NCI-H446 (cell line): ENCODE measurements at places on chromosomes 3 and 15.

GRCh38 chr3:125200731-125201139 lies 11.8 kb downstream of the SLC12A8 start:
- DNase-seq, result no peak

DNA sequence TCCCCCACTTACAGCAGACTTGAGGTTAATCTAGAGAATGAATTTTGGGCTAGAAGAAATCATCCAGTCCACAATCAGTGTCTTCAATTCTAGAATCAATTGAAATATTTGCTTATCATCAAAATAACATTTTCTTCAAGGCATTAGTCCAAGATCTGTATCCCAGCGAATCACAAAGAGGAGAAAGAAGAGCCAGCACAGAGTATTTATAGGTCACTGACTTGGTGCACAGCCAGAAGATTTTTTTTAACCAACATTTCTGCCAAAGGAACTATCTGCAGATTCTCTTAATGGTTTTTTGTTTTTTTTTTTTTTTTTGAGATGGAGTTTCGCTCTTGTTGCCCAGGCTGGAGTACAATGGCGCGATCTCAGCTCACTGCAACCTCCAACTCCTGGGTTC lies 178.2 kb downstream of the TNIK start:
- peak; percentile 85 for DNase-seq

DNA sequence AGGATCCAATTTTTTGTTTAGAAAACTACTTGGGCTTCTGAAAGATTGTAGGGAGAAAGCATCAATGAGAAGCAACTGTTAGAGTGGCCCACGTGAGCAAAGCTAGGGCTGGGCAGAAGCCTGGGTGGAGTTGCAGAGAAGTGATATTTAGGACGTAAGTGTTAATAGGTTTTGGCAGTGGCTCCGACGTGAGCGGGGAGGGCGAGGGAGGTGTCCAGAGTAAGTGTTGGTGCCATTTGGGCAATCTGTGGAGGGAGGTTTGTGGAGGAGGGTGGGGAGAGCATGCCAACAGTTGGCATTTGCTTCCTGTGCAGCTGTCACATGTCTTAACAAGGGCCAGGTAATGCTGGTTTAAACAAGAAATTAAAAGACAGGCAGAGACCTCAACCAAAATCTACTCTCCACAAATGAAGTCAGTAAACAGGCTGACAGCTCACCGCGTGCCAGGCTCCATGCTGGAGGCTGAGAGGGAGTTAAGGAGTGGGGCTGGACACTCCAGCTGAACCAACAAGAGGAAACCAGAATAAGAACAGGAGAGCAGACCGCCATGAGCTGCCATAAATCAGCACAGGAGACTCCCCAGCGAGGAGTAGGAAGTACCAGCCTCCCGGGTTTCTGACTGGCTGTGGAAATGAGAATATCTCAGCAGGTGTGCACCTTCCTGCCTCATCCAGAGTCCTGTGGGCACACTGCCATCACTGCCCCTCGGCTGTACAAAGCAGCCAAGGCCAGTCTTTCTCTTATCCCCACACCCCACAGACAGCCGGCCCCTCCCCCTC lies 232.6 kb downstream of the ABHD5 start:
- DNase-seq, result no peak

GRCh38 chr3:7917443-7918151 lies 584.0 kb upstream of the LMCD1 start:
- DNase-seq, result no peak

- no peak for DNase-seq
Measured at GRCh38 chr3:42980209-42980608, 1.1 kb downstream of the GASK1A start.

- no peak for DNase-seq
Measured at GRCh38 chr3:112056451-112056929, 22.0 kb downstream of the TMPRSS7 start.

GRCh38 chr3:174342941-174343501 lies 516.1 kb upstream of the NAALADL2 start:
- no peak for DNase-seq

GRCh38 chr3:166114448-166114847 lies 277.2 kb upstream of the BCHE start:
- no peak for DNase-seq

DNA sequence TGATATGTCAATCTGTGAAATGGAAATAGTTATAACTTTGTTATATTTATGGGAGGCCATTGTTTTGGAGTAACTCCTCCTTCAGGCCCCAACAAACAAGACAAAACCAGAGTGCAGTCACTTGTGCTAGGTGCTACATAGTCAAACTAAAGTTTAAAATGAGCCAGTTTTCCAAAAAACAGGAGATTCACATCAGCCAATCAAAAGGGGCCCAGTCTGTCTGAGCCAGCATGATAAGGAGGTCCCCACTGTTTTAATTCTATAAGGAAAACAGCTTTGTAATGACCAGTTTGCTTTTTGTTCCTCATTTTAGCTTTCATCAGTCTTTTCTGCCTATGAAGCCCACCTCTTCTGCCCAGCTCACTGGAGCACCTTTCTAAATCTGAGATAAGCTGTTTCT lies 94.7 kb upstream of the SLC7A14 start:
- DNase-seq, result no peak

- DNase-seq, result no peak
Measured at GRCh38 chr15:65399997-65400396, 22.2 kb upstream of the IGDCC3 start.

- DNase-seq, result no peak
Measured at GRCh38 chr3:30751610-30752299, 142.7 kb downstream of the GADL1 start.

- no peak for DNase-seq
Measured at GRCh38 chr15:61158504-61159407, 70.3 kb downstream of the RORA start.

GRCh38 chr3:119500901-119501300 lies 2.6 kb downstream of the TIMMDC1 start:
- no peak for DNase-seq

DNA sequence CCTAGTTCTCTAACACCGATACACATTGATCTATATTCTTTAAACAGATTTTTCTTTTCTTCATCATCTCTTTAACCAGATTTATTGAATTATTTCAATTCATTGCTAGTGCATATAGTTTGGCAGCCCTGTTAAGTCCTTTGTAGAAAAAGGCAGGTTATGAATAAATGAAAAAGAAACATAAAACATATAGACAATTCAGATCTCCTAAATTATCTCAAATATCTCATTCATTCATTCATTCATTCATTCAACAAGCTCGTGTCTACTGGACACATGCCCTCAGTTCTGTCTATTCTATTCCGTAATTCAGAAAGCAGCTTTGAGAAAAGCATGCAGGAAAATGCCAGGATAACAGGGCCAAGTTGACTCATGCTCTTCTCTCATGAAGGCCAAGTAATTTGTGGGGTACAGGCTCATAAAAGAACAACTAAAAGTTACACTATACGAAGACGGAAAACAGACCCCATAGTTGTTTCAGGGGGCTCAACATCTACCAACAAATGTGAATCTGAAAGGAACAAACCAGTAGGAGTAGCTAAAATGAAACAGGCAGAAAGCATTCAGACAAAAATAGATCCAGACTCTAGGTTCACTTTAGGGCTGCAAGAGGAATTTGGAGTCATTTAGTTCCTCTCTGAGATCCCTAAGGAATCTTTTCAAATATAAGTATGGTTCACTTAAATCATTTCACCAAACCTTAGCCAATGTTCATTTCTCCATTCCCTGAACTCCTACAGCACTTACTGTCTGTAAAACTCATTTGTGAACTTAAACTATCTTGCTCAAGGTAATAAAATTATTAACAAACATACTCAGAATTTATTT lies 7.5 kb downstream of the ZNF148 start:
- DNase-seq, result no peak

- DNase-seq, result no peak
Measured at GRCh38 chr3:152058856-152059255, 185.4 kb downstream of the SUCNR1 start.

GRCh38 chr3:14462738-14463137 lies 60.3 kb downstream of the SLC6A6 start:
- DNase-seq, result no peak

DNA sequence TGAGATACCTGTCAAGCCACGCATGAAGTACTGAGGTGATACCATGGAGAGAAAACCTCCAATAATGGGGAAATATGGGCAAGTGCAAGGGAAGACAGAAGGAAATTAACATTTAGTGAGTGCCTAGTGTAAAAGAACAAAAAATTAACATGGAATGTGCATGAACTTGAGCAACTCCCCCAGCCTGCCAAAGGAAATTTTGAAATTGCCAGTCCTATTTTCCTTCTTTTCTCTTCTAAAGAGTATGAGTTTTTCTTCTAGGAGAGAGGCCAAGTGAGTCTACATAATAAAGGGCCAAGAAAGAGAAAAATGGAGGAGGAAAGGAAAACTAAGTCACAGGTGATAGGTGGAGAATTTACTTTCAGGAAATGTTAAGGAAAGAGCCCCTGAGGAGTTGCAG lies 602.4 kb upstream of the MDFIC2 start:
- DNase-seq, result no peak

- DNase-seq, result no peak
Measured at GRCh38 chr15:84976746-84977345, 4.8 kb upstream of the PDE8A start.

DNA sequence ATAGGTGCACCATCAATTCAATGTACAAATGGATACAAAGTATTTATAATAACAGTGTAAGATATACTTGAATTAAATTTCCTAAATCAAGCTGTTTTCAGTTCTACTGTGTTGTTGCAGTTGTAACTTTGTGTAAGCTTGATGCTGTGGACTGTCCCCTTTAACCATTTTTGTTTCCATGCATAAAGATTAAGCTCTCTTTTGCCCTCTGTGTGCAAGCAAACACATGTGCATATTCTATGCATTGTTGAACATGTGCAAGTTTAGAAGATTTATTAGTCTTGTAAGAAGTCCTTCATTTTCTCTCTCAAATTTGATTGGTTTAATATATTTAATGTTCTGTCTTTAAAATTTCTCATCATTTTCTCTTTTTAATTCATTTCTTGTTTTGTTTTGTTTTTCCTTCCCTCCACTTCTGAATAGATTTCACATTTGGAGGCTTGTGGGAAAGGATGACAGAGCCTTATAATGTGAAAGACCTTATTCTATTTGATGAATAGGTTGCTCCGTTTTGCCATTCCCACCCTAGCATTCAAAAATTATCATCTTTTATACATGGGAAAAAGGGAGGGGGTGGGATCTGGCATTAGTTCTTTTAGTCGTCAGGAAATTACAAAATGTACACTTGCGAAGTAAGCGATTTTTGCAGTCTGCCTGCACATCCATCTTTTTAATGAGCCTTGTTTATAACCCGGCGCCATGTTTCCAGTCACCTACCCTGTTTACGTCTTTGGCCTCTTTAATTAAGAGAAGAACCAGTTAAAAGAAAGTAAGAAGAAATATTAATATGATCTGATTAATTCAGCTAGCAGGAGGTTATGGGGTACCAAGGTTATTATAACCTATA lies 961.5 kb upstream of the NR2F2 start:
- no peak for DNase-seq

GRCh38 chr3:69712933-69713332 lies 26.3 kb upstream of the MITF start:
- DNase-seq, result no peak

DNA sequence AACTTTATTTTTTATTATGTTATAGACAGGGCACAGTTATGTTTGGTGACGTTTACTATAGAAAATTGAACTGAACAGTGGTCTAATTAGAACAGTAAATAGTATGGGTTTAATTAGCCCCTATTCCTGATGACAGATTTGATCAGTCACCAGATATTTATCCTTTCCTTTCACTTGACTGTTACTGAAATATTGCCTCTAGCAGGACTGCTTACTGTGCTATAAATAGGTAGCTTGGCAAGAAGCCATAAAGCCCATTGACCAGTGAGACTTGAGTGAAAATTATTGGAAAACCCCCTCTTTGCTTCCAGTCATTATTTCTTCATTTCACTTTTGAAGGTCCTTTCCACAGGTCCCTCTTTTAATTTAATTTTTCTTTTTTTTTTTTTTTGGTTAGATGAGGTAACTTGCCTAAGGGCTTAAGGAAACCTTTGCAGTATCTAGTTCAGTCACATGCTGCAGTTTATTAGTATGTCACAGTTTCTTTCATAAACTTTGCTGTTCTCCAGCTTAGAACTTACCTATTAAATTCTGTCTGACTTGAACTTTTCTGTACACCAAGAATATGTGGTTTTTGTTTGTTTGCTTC lies 115.6 kb downstream of the ADAMTSL3 start:
- DNase-seq, result no peak

DNA sequence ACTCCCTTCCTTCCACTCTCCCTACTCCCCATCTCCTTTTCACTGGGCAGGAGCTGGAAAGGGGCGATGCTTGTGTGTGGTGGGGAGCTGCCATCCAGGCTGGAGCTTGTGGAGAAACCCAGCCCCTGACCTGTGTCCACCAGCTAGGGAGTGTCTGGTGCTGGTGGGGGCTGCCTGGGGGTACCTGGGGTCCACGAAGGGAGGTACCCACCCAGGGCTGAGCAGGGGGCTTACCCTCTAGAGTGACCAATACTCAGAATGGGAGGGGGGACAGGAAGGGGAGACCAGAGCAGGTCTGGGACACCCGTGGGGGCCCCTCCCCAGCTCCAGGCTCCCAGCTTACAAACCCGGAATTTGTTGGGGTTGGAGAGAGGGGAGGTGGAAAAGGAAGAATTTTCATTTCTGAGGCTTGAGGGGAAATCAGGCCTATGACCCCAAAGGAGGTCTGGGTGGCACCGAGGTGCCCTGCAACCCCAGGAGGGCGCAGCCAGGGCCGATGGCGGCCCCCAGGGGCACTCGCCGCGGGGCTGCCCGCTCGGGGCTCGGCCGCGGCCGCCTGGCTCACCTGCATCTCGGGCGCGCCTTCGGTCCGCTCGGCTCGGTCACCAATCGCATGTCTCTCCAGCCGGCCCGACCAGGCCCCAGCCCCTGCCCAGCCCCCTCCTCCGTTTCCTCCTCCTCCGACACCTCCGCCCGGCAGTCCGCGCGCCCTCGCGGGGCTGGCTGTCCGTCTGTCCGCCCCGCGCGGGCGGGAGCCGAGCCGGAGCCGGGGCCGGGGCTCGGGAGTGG lies 773 bp downstream of the LINGO1 start:
- DNase-seq, result no peak

DNA sequence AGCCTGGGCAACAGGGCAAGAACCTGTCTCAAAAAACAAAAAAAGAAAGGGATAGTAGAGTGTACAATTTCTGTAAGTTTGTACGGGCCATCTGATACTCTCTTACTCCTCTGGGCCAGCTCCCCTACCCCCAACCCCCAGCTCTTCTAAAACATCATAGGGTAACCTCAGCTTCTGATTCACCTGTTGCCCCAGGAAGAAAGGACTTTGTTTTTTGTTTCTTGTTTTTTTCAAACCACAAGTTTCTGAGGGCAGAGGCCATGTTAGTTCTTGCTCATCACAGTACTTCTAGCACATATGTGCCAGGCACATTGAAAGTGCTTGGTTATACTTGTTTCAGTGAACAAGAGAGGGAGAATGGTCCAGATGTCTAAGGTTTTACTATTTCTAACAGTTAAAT lies 20.2 kb downstream of the ATOSA start:
- no peak for DNase-seq
